PC-3 (cell line): ENCODE measurements at places on chromosomes 11 and 22. TPM values are rescaled to one million over a fixed set of nuclear protein-coding genes. Genes with fewer than 3 reads are reported as not detected.
A peak's percentile ranks its signal among the peaks of the same experiment; 100 is the strongest.

DNA sequence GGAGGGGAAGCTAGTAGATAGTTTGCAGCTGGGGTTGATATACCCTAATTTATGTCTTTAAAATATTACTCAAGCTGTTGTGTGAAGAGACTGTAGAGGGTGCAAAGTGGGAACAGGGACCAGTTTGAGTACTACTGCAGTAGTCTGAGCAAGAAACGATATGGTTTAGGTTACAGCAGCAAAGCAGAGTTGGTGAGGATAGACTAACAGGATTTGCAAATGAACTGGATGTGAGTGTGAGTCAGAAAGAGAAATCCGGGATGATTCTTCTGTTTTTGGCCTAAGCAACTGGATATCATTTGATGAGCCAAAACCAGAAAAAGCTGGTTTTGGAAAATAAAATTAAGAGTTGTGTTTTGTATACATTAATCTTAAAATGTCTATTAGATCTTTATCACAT, 749.5 kb upstream of the CCDC90B start:
- H3K36me3 ChIP-seq = no peaks in the 10 kb centered on the region
- H3K27ac ChIP-seq = no peak overlapping the region
- no peaks in the 10 kb centered on the region for H3K27me3 ChIP-seq
- DNase-seq = no peak
- no peaks in the 10 kb centered on the region for H3K4me1 ChIP-seq

DNA sequence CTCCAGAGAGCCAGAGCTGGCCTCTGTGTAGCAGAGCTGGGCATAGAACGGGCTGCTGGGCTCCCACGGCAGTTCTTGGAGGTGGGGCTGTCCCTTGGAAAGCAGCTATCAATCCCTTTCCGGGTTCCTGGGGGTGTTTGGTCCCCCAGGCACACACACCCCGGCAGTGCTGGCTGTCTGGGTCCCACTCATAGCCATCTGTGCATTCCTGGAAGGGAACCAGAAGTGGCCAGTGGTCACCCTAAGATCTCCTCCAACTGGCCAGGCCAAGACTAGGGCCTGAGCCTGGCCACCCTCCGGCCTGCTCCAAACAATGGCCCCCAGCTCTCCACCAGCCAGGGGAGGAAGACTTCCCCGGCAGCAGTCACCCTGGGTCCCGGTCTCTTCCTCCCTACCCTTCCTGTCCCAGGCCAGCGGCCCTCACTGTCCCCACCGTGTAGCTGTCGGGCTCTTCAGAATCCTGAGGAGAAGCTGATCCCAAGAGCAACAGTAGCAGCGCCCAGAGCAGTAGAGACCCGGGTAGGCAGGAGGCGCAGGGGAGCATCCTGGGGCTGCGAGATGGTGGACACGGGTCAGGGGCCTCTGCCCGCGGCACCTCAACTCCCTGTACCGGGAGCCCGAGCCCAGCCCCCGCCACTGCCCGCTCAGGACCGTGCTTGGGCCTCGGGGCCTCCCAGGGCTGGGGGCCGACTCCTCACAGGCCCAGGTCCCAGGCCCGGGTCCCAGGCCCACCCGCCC, 620 bp downstream of the EFEMP2 start:
- peaks cover 6% of the 10 kb centered on the region for H3K4me1 ChIP-seq
- H3K27me3 ChIP-seq = no peaks in the 10 kb centered on the region
- no peak overlapping the region for H3K4me3 ChIP-seq
- peaks cover under 1% of the 10 kb centered on the region; the same call in 1 of the 2 replicates for H3K36me3 ChIP-seq

DNA sequence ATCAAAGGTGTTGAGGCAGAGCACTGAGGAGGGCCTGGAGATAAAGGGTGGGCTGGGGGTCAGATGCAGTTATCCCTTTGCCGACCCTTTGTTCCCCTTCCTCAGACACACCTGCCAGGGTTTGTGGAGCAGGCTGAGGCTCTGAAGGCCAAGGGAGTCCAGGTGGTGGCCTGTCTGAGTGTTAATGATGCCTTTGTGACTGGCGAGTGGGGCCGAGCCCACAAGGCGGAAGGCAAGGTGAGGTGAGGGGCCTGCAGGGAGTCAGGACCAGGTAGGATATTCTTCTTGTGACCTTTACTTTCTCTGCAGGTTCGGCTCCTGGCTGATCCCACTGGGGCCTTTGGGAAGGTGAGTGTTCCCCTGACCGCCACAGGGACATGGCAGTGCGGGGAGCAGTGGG, 2.6 kb downstream of the PRDX5 start:
- no peaks in the 10 kb centered on the region for H3K27me3 ChIP-seq
- H3K36me3 ChIP-seq = peaks cover 6% of the 10 kb centered on the region
- H3K27ac ChIP-seq = no peak overlapping the region

DNA sequence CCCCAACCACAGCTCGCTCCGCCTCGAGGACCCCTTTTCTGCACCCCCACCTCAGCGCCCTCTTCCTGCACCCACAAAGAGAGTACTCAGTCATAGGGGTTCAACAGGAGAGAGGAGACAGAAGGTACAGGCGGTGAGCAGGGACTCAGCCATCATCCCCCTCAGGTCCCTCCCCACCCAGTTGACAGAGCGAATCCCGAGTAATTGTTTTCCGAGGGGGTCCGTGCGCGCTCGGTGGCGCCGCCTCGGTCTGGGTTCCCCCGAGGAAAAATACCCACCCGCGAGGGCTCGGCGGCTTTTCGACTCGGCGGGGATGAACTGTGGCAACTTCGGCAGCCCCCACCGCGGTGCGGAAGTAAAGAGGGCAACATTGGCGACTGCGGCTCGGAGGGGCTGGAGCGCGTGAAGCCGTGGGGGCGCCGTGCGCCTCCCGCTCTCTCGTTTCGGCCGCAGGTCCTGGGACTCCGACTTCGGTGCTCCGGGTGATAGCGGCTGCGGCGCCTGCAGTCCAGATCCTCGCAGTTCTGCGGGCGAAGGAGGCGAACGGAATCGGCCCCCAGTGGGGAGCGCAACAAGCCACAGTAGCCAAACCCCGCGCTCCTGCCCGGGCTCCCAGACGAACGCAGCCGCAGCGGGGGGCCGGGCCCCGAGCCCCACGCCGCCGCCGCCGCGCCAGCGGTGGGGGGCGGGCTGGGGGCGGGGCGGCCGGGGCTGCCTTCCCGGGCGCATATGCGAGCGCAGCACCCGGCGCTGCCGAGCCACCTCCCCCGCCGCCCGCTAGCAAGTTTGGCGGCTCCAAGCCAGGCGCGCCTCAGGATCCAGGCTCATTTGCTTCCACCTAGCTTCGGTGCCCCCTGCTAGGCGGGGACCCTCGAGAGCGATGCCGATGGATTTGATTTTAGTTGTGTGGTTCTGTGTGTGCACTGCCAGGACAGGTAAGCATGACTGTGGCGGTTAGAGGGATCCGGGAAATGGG, at the start of gene NELL1:
Gene NELL1, plus strand, starts transcription at position 743 of the 976 bp plus-strand sequence.
- no peaks in the 10 kb centered on the region for H3K4me1 ChIP-seq
- peaks cover 15% of the 10 kb centered on the region for H3K27me3 ChIP-seq
- DNase-seq = no peak
- H3K27ac ChIP-seq = no peak within 1 kb of the TSS

DNA sequence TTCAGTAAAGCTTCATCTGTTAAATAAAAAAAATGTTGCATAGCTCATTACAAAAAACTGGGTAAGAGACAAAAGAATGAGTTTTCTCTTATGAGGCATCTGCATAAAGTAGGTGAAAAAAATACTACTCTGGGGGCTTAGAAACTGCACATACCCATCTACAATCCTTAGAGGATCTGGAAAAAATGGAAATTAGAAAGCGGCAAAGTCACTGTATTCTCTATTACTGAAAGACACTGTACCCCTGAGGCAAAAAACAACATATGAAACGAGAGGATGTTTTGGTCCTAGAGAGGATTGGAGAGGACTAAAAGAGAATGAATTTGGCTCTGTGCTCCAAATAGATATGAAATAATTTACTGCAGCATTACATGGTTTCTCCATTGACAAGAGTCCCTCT, 206.7 kb upstream of the PITPNB start:
- DNase-seq = no peak
- no peaks in the 10 kb centered on the region for H3K27me3 ChIP-seq
- peaks cover 8% of the 10 kb centered on the region; the same call in 1 of the 2 replicates for H3K4me1 ChIP-seq
- H3K27ac ChIP-seq = no peak overlapping the region

DNA sequence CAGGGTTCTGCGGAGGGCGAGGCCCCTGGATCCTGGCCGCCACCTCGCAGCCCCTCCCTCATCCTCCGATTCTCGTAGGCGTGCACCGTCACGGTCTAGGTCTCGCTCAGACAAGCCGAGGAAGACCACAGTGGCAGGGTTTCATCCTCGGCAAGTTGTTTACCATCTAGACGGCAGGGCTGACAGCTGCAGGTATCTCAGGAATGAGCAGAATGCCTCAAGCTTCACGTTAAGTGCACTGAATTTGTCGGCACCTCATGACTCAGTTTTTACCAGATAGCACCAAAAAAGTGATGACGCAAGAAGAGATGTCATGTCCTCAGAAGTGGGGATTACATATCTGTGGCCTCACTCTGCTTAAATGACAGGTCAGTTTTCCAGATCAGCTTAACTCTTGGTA, 35.1 kb downstream of the WT1 start:
- no peaks in the 10 kb centered on the region for H3K4me1 ChIP-seq
- H3K36me3 ChIP-seq = no peaks in the 10 kb centered on the region; the same call in 1 of the 2 replicates
- DNase-seq = no peak
- H3K27ac ChIP-seq = no peak overlapping the region
- H3K4me3 ChIP-seq = no peak overlapping the region

DNA sequence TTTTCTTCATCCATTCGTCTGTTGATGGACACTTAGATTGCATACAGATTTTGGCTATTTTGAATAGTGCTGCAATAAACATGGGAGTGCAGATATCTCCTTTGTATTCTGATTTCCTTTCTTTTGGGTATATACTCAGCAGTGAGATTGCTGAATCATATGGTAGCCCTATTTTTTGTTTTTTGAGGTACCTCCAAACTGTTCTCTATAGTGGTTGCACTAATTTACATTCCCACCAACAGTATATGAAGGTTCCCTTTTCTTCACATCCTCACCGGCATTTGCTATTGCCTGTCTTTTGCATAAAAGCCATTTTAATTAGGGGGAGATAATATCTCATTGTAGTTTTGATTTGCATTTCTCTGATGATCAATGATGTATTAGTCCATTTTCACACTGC, 96.1 kb downstream of the PRR5L start:
- H3K27ac ChIP-seq = no peak overlapping the region
- H3K4me3 ChIP-seq = no peak overlapping the region
- H3K4me1 ChIP-seq = no peaks in the 10 kb centered on the region
- H3K36me3 ChIP-seq = no peaks in the 10 kb centered on the region
- DNase-seq = no peak
- no peaks in the 10 kb centered on the region for H3K27me3 ChIP-seq

GRCh38 chr22:40178417-40179409, 988 bp downstream of the TNRC6B start:
- no peaks in the 10 kb centered on the region for H3K36me3 ChIP-seq
- peaks cover 43% of the 10 kb centered on the region for H3K4me1 ChIP-seq
- peak overlapping the region; percentile 87 for H3K27ac ChIP-seq
- H3K27me3 ChIP-seq = no peaks in the 10 kb centered on the region
- DNase-seq = peak; percentile 20

BCO2 gene
- total RNA-seq = 1.6 and 2.9 TPM in 2 replicates

CFAP300 gene
- total RNA-seq = 3.2 and 3.9 TPM in 2 replicates

DNA sequence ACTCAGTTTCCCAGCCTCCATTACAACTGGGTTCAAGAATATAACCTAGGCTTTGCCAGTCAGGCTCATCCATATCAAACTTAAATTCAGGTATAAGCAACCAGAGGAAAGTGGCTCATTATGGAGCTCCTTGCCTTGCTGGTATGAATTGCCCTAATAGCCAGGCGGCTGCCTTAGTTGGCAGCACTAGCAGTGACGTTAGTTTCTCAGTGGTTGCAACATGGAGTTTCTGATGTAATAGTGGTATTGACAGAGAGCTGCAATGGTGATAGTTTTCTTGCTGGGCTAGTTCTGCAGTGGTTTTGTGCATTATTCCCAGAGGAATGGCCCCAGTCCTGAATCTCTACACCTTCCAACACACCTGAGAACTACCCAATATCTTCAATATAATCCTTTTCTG, 3.8 kb upstream of the TMEM123 start:
- no peak overlapping the region for H3K4me3 ChIP-seq
- H3K27ac ChIP-seq = no peak overlapping the region
- no peaks in the 10 kb centered on the region for H3K27me3 ChIP-seq
- no peak for DNase-seq
- no peaks in the 10 kb centered on the region for H3K36me3 ChIP-seq

LARGE1 gene
- total RNA-seq = 1.3 and 3.5 TPM in 2 replicates

OR52I2 gene
- total RNA-seq = not detected in 2 replicates

- DNase-seq = peak; percentile 92
- H3K4me3 ChIP-seq = peak overlapping the region; percentile 53
- peaks cover 98% of the 10 kb centered on the region for H3K4me1 ChIP-seq
- peak overlapping the region; percentile 97 for H3K27ac ChIP-seq
These were observed 7.5 kb downstream of the BCL9L start for GRCh38 chr11:118918128-118918685.

DNA sequence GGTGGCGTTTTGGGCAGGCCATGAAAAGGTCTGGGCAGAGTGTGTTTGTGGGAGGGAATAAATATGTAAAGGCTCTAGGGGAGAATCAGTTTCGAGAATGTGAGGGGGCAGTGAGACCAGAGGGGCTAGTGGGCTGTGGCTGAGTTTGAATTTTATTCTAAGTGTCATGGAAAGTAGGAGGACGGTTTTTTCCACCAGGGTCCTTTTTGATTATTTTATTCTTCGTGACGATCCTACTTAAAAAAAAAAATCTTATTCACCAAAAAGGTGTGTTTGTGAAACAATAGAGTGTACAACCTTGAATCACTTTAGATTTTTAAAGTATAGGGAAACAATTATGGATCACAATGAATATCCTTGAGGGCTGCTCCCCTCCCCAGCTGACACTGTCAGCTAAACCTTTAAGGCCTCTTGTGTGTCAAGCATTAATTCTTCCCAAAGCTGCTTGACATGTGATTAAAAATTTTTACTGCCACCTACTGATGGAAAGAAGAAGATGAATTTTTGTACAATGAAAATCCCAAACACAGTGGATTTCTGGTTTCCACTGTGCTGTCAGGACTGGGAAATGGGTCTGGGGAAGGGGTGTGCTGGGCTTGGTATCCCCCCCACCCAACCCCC, 107.5 kb upstream of the OR4B1 start:
- H3K27me3 ChIP-seq = no peaks in the 10 kb centered on the region
- H3K4me3 ChIP-seq = peak overlapping the region; percentile 52; the same call in 1 of the 2 replicates
- peak overlapping the region; percentile 72 for H3K27ac ChIP-seq

SLC25A18 gene
- total RNA-seq = 0.22 TPM in 1 of 2 replicates, not detected in the other

- H3K27me3 ChIP-seq = no peaks in the 10 kb centered on the region
- no peak overlapping the region for H3K27ac ChIP-seq
- no peaks in the 10 kb centered on the region for H3K36me3 ChIP-seq
- DNase-seq = no peak
- H3K4me1 ChIP-seq = no peaks in the 10 kb centered on the region
These were observed 31.1 kb downstream of the IFT27 start for GRCh38 chr22:36744791-36745190.

GRCh38 chr11:128931668-128932067, 11.0 kb downstream of the TP53AIP1 start:
- DNase-seq = no peak
- no peak overlapping the region for H3K4me3 ChIP-seq
- H3K27ac ChIP-seq = no peak overlapping the region
